ENCODE measurements at places on chromosomes 1 and 21. TPM values are rescaled to one million over a fixed set of nuclear protein-coding genes. Genes with fewer than 3 reads are reported as not detected.

The ZC3H12A gene
- total RNA-seq, result 165 TPM

The RUNX3 gene
- 202 TPM for total RNA-seq

The ST6GALNAC3 gene
- 0.77 TPM for total RNA-seq

The GBP6 gene
- total RNA-seq, result not detected

The KLHDC9 gene
- total RNA-seq, result 0.41 TPM

The APCS gene
- not detected for total RNA-seq

The ERG gene
- total RNA-seq, result not detected

The TSTD1 gene
- total RNA-seq, result 38.0 TPM

The LHX4 gene
- total RNA-seq, result 0.03 TPM
